A673 (cell line): ENCODE measurements at places on chromosomes 11 and 22.

DNA sequence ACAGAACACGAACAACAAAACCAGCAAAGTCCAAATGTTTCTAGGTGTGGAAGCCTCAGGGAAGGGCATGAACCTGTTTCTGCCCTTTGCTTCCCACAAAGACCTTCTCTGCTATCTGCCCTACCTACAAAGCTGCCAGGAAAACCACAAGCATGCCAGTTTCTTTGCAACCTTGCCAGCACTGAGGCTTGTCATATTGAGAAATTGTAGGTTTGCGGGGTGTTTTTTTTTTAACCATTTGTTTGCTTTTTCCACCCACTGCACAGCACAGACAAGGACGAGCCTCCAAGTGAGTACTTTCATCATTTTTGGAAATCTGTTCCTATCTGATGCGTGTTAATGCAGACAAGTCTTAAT lies 12.8 kb downstream of the PARVG start:
- DNase-seq, result no peak

DNA sequence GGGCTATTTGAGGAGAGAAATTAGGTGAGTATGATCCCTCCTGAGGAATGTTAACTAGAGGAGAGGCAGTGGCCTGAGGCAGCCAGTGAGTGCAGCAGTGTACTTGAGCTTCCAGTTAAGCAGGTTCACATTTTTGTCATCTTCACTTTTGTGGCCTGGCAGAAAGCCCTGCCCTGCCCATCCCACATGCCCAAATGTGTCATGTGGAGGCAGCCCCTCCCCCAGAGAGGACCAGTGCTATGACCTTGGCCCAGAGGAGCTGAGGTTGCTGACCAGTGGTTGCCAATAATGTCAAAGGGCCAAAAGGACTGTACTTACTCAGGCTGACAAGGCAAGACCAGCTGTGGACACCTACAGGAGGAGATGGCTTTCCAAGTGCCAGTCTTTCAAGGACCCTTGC lies 17.6 kb upstream of the GRK2 start:
- DNase-seq, result no peak

DNA sequence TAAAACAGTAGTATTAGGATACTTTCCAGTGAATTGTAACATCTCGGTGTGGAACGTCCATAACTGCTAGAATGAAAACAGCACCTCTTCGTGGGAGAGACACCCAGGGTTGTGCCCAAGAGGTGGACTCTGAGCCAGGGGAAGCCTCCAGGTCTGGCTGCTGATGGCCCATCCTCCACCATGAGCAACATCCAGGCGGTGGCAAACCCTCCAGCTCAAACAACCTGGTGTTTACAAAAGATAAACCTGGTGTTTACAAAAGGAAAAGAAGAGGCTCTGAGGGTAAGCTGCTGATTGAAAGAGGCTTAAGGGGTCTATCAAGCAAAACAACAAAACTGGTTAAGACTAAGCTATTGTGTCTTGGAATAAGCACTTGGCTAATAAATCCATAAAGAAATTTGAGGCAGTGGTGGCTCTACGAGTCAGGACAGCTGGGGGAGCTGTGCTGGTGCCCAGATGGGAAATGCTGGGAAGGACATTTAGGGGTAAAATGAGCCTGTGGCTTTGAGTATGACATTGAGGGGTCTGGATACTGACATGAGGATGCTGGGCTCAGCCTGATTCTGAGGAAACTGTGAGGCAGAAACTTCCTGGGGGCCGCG lies 909.0 kb downstream of the BRD1 start:
- DNase-seq, result no peak

DNA sequence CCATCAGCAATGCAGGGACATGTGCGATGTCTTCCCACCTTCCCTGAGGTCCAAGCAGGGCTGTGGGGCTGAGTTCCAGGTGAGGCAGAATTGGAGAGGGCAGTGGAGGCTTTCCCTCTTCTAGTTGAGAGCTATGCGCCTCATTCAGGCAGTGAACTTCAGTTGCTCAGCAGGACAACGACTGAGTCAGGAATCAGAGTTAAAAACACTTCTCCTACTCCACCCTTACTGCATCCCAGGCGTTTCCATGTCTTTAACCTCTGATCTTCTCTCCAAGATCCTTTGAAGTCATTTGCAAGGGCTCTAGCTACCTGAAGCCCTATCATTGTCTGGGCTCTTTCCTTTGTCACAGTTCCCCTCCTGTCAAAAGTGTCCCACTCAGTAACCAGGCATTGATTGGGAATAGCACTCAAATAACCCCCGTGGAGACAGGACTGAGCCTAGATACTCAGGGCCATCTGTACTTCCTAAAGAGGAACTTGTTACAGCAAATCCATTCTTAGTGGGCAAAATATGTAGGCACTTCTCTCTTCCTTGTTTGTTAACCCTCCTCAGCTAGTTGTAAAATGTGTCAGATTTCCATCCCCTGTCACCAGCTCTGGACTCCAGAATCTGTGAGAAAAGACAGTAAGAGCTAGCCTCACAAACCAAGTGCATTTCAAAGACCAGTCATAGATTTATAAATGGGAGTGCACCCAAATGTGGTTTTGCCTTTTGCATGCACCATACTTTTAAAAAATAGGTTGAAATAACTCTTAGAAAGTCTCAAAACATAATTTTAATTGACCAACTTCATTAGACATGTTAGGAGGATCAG lies 72.5 kb upstream of the MYO18B start:
- no peak for DNase-seq

GRCh38 chr11:109490953-109491635 lies 69.1 kb downstream of the C11orf87 start:
- peak; percentile 11 for DNase-seq

DNA sequence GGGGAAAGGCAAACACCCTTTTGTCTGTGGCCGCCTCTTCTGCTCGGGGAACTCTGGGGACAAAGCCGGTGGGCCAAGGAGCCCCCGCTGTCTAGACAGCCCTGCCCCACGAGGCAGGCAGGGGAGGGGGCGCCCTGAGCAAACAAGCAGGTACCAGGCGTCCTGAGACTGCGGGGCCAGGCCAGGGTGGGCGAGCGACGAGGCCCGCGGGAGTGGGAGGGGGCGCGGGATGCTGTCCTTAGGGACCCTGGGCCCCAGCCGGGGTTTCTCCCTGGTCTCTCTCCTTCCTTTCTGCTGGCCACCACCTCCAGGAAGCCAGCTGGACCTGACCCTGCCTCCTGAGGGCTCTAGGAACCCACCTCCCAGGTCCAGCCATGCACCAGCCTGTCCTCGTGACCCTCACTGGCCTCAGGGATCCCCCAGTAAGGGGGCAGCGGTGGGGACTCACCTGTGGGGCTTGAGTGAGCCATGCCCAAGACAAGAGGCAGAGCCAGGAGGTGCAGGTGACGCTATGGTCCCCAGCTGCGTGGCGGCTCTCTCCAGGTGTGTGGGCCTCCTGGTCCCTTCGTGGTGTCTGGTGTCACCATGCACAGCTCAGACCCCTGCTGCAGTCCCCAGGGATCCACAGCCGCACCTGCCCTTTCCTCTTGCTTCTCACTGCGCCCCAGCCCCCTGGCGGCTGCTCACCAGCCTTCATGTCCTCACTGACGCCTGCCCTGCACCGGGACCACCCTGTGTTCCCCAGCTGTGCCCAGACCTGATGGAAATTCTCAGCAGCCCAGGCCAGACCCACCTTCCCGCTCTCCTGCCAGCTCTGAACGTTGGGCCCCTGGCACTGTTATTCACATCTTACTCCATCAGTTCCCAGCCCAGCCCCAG lies 26.5 kb upstream of the MUC5AC start:
- no peak for DNase-seq

DNA sequence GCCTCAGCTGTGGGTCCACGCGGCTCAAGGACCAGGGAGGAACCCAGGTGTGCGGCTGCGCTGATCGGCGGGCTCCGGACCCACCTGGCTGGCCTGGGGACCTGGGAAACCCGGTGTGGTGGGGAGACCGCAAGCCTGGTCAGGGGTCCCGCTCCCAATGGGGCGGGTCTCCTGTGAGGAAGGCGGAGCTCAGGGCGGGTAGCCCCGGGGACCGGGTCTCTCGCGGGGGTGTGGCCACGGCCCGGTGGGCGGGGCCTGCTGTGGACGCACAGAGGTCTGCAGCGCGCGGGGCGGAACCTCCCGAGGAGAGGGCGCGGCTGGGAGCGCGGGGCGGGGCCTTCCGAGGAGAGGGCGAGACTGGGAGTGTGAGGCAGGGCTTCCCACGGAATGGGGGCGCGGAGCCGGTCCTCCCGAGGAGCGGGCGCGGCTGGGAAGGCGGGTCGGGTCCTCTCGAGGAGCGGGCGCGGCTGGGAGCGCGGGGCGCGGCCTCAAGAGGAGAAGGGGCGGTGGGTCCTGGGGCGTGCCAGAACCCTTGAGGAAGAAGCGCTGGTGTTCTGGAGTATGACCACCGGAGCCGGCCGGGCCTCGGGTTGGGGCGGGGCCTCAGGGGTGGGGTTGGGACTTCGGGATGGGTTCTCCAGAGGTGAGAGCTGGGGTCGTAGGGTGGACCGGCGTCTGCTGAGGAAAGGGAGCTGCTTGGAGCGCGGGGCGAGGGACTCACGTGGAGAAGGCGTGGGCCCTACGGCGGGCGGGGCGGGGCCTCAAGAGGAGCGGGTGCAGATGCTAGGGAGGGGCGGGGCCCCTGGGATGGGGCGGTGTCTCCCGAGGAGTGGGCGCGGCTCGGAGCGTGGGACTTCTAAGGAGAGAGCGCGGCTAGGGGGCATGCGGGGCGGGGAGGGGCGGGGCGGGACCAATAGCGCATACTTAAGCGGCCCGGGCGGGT lies 20.8 kb downstream of the DGCR6L start:
- DNase-seq, result peak; percentile 94

GRCh38 chr11:12746593-12747097 lies 72.4 kb downstream of the TEAD1 start:
- peak; percentile 86 for DNase-seq

GRCh38 chr11:68979931-68980775 lies 633 bp downstream of the MRGPRD start:
- no peak for DNase-seq

DNA sequence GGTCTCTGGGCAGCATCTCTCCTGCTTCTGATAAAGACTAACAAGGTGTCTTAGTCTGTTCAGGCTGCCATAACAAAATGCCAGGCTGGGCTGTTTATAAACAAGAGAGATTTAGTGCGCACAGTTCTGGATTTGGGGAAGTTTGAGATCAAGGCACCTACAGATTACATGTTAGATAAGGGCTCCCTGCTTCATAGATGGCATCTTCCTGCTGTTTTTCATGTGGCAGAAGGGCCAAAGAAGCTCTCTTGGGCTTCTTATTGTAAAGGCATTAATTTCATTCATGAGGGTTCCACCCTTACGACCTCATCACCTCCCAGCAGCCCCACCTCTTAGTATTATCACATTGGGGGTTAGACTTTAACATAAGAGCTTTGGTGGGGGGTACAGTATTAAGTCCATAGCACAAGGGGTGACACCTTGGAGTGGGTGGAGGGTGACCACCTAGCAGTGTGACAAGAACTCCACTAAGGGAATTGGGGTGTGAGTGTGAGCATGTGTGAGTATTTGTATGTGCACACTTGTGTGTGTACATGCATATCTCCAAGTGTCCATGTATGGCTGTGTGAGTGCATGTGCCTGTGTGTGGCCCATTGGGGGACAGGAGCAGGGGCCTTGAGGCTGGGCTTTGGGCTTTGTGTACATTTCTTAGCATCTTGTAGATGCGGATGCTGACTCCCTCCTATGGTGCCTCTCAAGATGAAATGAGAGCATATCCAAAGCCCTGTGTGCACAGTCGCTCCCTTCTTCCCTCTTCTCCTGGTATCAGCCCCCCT lies 42.7 kb downstream of the BCR start:
- DNase-seq, result no peak

GRCh38 chr11:126459691-126460281 lies 104.3 kb downstream of the ST3GAL4 start:
- no peak for DNase-seq

DNA sequence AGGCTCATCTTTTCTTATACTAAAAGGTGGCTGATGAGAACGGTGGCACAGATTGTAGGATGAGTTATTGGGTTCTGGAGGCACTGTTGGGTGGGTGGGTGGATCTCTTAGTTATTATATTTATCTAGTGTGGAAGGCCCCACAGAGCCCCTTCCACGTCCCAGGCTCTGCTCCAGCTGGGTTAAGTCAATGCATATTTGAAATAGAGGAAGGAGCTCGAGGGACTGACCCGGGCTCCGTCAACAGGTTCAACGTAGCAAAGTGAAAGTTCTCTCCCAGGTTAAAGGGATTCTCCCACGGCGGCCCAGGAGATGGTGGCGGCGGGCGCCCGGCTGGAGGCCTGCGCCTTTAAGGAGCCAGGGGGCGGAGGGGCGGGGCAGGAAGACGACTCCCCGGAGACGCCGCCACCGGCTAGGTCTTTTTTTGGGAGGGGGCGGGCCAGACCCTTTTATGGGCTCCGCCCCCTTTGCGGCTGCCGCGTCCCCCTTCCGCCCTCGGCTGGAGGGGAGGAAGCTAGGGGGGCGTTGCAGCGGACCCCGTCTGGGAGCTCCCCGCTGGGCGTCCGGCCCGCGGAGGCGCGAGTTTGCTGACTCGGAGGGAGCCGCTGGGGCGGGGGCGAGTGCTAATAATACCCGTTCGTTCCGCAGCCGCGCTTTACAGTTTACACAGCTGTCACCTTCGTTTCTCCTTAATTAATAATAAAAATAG lies 1.5 kb upstream of the INPPL1 start:
- peak; percentile 97 for DNase-seq

- DNase-seq, result peak; percentile 33
Measured at GRCh38 chr22:25085930-25086901, 113.4 kb upstream of the CRYBB3 start.

DNA sequence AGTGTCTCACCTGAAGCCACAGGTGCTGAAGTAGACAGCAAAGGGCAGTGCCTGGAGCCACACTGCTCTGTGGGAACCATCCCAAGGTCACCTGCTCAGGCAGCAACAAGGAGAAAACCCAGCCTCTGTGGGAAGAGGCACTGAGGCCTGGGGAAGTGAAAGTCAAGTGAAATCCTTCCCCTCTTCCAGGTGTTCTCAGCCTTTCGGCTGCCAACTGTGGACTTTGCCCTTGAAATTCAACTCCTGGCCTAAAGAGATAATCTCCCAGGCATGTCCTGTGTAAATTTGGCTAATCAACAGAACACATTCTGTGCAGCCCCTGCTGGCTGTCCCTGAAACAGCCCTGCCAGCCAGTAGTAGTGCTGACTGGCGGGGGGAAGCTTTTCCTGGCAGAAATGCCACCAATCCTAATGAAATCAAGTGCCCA lies 112.1 kb downstream of the RPL27A start:
- no peak for DNase-seq

DNA sequence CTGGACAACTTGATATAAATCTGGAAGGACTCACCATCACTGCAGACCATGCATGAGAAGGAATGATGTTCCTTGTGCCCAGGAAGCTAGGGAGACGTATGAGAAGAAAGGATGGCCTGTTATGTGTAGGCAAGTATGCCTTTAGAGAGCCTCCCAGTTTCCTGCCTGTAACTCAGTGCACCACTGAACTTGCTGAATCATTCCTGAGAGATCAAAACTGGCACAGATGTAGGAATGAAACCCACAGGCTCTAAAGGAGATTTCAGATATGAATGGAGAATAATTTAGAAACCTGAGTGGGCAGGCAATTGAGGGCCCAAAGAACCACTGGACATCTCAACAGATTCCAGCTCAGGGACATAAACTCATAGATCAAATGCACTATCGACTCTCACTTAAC lies 38.4 kb upstream of the PRSS23 start:
- no peak for DNase-seq
